ENCODE measurements at places on chromosomes 6 and 20. TPM values are rescaled to one million over a fixed set of nuclear protein-coding genes. Genes with fewer than 3 reads are reported as not detected.

PRDM13 gene
- not detected for total RNA-seq

MUC22 gene
- total RNA-seq = not detected

FRK gene
- total RNA-seq = 2.9 TPM

PXDC1 gene
- total RNA-seq = 97.5 TPM

RAD21L1 gene
- not detected for total RNA-seq

GATA5 gene
- 0.32 TPM for total RNA-seq

Data from cardiac atrium fibroblast (primary cell).